ENCODE measurements at places on chromosomes 6 and 20. TPM values are rescaled to one million over a fixed set of nuclear protein-coding genes. Genes with fewer than 3 reads are reported as not detected.

Gene CGA
- total RNA-seq, result not detected

- no peak for DNase-seq
Measured at GRCh38 chr20:59939052-59939878, 840 bp downstream of the PPP1R3D start.

- no peak for DNase-seq
Measured at GRCh38 chr6:63730311-63730710, 94.7 kb downstream of the PHF3 start.

GRCh38 chr20:46330072-46330763 is 21.9 kb upstream of the CDH22 start:
- DNase-seq, result no peak

Gene COL19A1
- total RNA-seq, result not detected

Data from osteocyte (in vitro differentiated cells).